ENCODE measurements at places on chromosomes 6 and 20.

- peak; percentile 49 for DNase-seq
Observed at GRCh38 chr6:29723666-29724588, 693 bp downstream of the HLA-F start.

GRCh38 chr6:98821756-98822405 lies 12.5 kb upstream of the POU3F2 start:
- DNase-seq: no peak

GRCh38 chr6:163943607-163944385 lies 529.3 kb downstream of the QKI start:
- DNase-seq: no peak

DNA sequence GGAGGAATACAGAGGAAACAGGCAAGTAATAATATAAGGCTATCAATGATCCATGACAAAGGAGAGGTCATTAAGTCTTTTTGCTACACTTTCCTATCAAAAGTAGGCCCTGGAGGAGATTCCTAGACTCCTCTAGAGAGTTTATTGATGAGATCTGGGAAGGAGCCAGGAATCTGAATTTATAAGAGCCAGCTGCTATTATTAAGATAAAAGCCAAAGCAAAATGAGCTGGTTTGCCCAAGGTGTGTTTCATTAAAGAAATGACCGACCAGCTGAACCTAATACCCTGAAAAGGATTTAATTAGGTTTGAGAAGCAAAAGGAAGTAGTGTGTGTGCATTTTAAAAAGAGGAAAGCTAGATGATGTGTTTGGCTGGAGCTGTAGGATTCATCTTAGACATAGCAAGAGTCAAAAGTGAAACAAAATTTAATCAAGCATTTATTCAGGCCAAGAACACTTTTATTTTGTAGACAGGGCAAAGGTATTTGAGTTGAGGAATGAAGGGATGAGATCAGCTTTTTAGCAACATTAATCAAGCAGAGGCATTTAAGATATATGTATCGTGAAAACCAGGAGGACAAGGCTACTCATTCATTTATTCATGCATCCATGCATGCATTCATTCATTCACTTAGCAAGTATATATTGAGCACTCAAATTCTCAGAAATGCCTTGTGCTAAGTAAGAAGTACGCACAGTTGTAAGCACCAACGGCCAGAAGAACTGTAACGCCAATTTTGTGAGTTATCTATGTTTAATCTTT lies 43.5 kb upstream of the SCAF8 start:
- DNase-seq: no peak

DNA sequence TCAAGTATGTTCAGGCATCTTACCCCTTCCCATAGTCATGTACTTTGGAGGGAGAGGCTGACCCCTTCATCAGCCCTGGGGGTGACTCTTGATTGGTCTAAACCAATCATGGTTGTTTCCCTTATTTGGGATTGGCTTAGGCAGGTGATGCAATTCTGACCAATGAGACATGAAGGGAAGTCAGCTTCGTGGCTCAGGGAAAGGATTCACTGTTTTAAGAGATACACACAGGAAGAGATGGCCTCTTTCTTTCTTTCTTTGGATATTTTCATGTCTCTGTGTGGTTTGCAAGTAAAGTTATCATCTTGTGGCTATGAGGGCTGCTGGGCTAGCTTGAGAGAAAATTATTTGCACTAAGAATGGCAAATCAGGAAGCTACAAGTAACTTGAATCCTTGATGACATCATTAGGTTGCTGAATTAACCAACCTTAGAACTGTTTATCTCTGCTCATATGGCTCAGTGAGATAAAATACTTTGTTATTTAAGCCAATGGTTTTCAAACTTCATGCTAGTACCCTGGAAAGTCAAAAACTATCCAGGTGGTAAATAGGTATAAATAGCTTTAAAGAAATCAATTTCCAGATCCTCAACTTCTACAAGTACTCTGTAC lies 144.2 kb upstream of the CENPW start:
- DNase-seq: no peak

- DNase-seq: no peak
Observed at GRCh38 chr6:53375847-53376246, 27.1 kb upstream of the ELOVL5 start.

GRCh38 chr6:12931639-12932038 lies 215.1 kb downstream of the PHACTR1 start:
- no peak for DNase-seq
